Right lung (tissue), 10 donors: ENCODE measurements at places on chromosomes 13 and 19. TPM values are rescaled to one million over a fixed set of nuclear protein-coding genes. Genes with fewer than 3 reads are reported as not detected.

Gene HSPBP1
- polyA plus RNA-seq: 20.9 TPM

Gene SRRM5
- polyA plus RNA-seq: 1.6 TPM

Gene CBLC
- 4.6 TPM for polyA plus RNA-seq

Gene DOCK9
- polyA plus RNA-seq: 119 TPM

Gene C2CD4C
- 0.78 TPM for polyA plus RNA-seq

Gene NLRP7
- polyA plus RNA-seq: not detected

Gene TTC9B
- 0.12 TPM for polyA plus RNA-seq

Gene ZNF304
- 18.1 TPM for polyA plus RNA-seq

Gene GTF2F2
- 25.6 TPM for polyA plus RNA-seq

Gene MPND
- polyA plus RNA-seq: 16.4 TPM

Gene GPR12
- polyA plus RNA-seq: 0.06 TPM

Gene ZNF738
- polyA plus RNA-seq: 34.9 TPM

Gene OVOL3
- polyA plus RNA-seq: 0.15 TPM

Gene TMEM59L
- 34.4 TPM for polyA plus RNA-seq

Gene ZNF723
- polyA plus RNA-seq: 0.10 TPM

Gene SLC5A5
- 0.13 TPM for polyA plus RNA-seq

Gene CGB7
- polyA plus RNA-seq: 0.41 TPM

Gene SHISA7
- 0.20 TPM for polyA plus RNA-seq

Gene APOC1
- polyA plus RNA-seq: 13.2 TPM

Gene CPT1C
- polyA plus RNA-seq: 24.3 TPM

Gene IGSF23
- not detected for polyA plus RNA-seq

Gene NLRP9
- polyA plus RNA-seq: not detected

Gene LRRC4B
- 10.9 TPM for polyA plus RNA-seq

Gene PRTN3
- polyA plus RNA-seq: 2.8 TPM

Gene CATSPERD
- 0.81 TPM for polyA plus RNA-seq

Gene NLRP5
- not detected for polyA plus RNA-seq

Gene ZNF667
- polyA plus RNA-seq: 18.9 TPM
